Common myeloid progenitor, CD34-positive (primary cell): ENCODE measurements at places on chromosomes 2 and 18.
A peak's percentile ranks its signal among the peaks of the same experiment; 100 is the strongest.

DNA sequence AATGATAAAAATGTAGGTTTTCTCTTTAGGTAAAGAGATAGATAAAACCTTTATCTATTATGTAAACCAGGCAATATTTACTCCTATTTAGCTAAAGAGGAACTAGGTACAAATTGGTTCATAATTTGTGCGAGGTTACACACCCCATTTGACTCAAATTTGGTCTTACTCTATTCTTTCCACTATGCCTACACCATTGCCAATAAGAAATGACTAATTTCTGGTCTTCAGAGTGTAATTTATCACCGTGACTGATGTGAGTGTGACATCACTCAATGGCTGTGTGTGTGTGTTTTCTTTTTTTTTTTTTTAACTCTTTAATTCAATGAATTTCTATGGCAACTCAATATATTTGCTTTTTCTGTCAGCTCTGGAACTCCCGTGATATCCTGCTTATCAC lies 955.8 kb downstream of the TDRD15 start:
- DNase-seq = no peak

DNA sequence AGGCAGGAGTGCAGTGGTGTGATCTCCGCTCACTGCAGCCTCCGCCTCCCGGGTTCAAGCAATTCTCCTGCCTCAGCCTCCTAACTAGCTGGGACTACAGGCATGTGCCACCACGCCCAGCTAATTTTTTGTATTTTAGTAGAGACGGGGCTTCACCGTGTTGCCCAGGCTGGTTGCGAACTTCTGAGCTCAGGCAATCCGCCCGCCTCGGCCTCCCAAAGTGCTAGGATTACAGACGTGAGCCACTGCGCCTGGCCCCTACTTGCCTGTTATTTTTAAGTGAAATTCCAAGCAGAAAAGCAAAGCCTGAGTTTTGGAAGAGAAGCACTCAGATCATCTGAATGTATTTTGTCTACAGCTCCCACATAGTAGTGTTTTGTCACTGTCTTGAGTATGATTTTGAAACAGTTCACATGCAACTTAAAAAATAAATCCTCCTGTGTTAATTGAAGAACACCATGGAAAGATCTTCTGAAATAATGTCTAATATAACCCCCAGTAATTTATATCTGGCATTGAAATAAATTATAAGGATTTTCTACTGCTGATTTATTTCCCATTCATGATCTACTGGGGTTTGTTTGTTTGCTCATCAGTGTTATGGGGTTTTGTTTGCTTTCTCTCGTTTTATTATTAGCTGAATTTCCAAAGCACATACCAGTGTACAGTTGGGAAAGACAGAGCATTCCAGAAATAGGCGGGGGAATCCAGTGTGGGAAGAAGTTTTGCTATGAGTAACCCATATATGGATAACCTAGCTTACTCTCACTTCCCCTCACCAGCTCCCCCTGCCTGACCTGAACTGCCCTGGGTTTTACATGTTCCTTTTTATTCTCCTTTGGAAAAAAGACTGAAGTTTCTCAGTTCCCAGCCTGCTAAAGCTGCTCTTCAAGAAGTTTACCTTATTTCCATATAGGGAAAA lies 80.1 kb upstream of the MAP3K20 start:
- DNase-seq = no peak

GRCh38 chr18:6086731-6087130 lies 191.4 kb upstream of the TMEM200C start:
- no peak for DNase-seq

GRCh38 chr2:122249673-122250072 lies 494.2 kb downstream of the TSN start:
- DNase-seq = no peak

DNA sequence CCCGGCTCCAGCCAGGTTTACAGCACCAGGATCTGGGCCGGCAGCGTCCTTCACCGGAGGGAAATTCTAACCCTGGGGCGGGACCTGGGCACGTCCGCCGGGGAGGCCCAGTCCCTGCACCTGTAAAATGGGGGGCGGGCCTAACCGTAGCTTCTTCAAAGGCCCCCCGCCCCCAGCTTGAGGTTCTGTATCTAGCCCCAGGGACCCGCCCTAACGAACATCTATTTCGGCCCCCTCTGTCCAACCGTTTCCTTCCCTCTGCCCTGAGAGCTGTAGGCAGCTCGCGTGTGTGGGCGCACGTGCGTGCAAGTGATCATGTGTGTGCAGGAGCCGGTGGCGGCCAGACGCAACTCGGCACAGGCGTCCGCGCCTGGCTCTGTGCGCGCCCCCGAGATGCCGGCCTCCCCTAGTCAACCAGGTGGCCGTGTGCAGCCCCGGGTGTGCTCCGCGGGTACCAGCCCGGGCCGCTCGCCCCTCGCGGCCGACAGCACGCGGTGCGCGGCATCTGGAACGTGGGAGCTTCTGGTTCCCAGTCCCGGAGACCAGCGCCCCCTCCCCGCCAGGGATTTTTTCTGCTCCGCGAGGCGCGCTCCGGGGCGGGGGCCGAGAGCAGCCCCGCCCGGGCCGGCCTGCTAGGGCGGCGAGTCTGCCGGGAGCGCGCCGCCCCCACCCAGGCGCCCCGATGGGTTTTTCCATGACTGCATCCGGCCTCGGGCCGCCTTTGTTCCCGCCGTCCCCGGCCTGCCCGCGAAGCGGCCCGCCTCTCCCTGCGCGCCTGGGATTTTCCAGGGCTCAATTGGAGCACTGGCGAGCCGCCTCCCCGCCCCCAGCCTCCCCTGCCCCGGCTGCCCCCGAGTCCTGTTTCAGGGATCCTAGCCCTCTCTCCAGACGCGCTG lies 21.2 kb downstream of the TEX44 start:
- DNase-seq = peak; percentile 92

DNA sequence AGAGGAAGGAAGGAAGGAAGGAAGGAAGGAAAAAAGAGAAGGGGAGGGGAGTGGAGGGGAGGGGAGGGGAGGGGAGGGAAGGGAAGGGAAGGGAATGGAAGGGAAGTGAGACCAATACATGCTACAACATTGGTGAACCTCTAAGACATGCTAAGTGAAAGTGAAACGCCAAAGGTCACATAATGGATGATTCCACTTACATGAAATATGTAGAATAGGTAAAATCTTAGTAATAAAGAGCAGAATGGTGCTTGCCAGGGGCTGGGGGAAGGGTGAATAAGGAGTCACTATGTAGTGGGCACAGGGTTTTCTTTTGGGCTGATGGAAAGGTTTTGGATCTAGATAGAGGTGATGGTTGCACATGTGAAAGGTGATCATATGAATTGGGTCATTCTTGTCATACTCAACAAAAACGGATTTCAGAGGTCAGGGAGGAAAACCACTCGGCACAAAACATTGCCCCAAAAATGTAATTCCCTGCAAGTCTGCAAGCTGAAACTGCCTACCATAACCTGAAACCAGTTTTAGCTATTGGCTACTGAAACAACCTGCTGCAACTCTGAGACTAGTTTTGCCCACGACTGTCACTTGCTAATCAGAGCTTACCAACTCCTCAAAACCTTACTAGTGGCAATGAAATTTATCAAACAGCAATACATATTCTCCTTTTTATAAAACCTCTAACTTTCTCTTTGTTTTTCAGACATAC lies 59.2 kb downstream of the CCDC141 start:
- DNase-seq = peak; percentile 5

GRCh38 chr2:144026753-144027152 lies 493.2 kb downstream of the ZEB2 start:
- DNase-seq = no peak

- DNase-seq = peak; percentile 52
Observed at GRCh38 chr2:68225119-68225632, 27.2 kb downstream of the PPP3R1 start.

DNA sequence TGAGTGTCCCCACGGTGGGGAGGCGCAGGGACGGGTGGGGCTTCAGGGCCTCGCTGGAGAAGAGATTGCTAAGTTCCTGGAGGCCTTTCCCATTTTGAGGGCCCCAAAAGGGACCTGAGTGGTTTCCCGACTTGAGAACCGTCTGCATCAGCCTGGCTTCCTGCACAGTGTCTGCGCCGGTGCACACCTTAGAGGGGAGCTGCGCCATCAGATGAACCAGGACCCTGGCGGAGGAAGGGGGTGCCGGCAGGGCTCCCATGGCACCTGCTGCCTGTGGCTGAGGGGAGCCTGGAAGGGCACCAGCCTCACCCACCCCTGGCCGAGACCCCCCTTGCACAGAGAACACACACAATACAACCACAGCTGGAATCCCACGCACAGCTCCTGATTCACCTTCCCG lies 465.1 kb upstream of the MYT1L start:
- DNase-seq = no peak

- DNase-seq = no peak
Observed at GRCh38 chr2:239087046-239087710, 239.3 kb downstream of the TWIST2 start.

DNA sequence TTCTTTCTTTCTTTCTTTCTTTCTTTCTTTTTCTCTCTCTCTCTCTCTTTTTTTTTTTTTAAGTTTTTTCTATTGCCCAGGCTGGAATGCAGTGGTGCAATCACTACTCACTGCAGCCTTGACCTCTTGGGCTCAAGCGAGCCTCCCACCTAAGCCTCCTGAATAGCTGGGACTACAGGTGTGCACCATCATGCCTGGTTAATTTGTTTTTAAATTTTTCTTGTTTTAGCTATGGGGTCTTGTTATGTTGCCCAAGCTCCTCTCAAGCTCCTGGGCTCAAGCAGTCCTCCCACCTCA lies 19.4 kb upstream of the CCDC88A start:
- no peak for DNase-seq

- no peak for DNase-seq
Observed at GRCh38 chr2:11773111-11773510, 26.7 kb downstream of the LPIN1 start.

- no peak for DNase-seq
Observed at GRCh38 chr2:211458974-211459373, 902.6 kb downstream of the CPS1 start.

DNA sequence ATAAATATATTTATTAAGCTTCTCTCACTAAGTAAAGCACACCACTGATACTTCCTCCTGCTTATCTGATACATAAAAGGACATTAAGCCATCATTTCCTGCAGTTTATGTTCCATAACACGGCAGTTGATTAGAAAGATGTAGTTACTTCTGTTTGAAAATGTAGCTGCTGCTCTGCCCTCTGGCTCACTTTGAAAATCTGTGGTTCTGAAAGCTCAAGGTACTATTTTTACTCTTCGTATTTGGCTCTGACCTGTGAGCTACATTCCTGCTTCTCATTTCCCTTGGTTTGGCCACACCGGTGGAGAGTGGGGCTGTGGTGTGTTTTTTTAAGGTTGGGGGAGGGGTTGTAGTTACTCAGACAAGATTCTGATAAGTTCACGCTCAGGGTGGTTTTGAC lies 12.8 kb upstream of the TTN start:
- no peak for DNase-seq

- no peak for DNase-seq
Observed at GRCh38 chr2:109591206-109591605, 22.6 kb downstream of the SEPTIN10 start.

DNA sequence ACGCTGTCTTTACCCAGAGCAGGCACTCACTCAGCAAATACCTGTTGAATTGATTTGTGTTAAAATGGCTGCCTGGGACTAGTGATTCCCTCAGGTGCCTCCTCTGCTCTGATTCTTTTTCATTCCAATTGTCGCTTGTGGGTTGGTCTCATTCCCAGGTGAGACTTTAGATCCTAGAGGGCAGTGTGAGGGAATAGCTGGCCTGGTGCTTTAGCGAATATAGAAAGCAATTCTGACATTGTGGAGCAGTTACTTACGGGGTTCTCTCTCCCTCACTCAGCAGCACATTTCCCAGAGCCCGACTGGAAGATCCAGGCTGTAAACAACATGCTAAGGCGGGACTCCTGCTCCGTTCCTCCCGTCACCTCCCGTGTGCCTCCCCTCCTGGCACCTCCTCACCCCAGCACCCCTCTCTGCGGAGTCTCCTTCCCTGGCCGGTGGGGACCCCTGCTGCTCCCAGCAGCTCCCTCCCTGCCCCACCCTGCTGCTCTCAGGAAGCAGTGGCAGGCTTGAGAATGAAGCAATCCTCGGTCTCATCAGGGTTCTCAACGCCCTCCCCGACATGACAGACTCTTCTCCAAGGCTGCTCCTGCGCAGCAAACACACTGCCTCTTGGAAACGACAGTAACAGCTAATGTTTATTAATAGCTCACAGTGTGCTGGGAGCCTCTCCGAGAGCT lies 26.9 kb downstream of the CELF4 start:
- no peak for DNase-seq

- DNase-seq = no peak
Observed at GRCh38 chr2:61172671-61173070, 10.7 kb downstream of the C2orf74 start.

DNA sequence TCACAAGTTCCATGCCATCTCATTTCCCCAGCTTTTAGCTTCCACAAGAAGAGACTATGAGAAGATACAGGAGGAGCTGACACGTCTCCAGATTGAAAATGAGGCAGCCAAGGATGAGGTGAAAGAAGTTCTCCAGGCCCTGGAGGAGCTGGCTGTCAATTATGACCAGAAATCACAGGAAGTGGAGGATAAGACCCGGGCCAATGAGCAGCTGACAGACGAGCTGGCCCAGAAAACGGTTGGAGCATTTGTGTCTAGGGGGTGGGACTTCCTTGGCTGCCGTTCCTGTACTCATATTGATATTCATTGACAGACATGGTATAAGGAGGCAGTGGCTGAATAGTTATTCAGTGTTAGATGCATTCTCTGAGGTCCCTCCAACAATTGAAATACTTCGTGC lies 57.2 kb upstream of the LYPD6B start:
- no peak for DNase-seq

DNA sequence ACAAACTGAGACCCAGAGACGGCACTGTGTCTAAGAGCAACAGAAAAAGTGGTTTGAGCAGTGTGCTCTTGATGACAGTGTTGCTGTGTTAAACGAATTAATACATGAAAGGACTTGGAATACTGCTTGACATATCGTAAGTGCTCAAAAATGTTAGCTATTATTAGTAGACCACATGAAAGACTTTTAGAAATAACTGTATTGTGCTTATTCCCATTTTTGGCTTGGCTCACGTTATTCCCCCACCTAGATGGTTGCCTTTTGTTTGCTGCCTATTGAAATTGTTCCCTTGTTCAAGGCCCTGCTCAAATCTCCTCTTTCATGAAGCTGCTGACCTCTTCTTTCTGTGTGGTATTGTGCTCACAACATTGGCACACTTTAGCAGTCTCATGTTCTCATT lies 27.8 kb upstream of the C2orf74 start:
- no peak for DNase-seq

- DNase-seq = no peak
Observed at GRCh38 chr2:149733936-149734685, 146.5 kb upstream of the MMADHC start.

DNA sequence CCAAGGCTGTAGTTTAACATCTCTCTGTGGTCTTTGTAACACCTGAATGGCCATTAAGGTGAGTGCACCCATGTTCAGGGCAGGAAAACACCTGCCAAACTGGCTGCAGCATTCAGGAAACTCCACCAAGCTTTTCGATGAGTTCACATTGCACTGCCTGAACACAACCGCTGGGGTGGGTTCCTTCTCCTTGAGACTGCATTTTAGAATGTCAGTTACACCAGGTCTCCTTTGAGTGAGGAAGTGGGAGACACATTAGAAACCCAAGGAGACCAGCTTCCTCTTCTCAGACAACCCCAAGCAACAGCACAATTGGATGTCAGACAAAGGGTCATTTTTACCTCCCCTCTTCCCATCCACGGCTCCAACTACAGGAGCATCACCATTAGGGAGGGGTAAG lies 35.2 kb downstream of the CYRIA start:
- DNase-seq = peak; percentile 78

DNA sequence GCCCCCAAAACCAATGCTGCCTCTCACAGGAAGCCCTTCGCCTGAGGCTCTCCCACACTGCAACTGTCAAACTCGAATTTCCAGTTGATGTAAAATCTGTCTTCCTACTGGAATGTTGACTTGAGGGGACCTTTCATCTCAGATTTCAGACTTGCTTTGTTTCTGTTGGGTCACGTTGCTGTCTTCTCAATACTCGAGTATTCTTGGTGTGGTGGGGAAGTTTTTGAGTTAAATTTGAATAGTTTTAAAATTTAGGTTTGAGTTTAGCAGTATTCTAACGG lies 50.8 kb downstream of the AGAP1 start:
- no peak for DNase-seq
